Anterior cingulate cortex (tissue), 58 donors: ENCODE measurements at places on chromosomes 6 and 20.

DNA sequence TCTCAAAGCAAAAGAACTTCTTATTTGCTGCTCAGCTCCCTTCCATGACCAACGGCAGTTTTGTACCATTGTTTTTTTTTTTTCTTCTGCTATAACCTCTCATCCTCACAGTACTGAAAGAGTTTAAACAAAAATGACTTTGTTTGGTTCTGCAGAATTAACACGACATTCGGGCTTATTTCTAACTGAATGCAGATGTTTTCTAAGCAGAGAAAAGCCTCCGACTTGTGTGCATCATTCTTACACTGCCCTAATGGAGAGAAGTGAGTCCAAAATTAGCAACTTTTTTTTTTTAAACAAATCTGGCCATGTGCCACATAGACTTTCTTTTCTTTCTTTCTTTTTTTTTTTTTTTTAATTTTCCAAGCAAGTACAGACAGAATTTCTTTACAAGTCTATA lies 382.7 kb downstream of the HDGFL1 start:
- no peak for DNase-seq

DNA sequence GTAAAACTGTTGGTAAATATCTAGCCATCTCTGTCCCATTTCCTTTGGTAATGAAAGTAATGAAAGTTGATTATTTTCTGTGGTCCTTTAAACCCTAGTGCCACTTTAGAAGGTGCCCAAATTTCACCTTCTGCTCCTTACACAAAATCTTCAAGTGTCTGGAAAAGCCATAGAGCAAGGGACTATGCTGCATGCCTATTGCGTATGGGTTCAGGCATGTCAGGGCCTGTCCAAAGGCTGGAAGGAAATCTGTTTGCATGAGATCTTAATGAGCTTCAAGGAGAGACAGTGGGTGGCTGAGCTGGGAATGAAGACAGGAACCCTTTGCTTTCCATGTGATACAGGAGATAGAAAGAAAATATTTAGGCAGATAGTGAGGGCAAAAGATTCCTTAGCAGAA lies 66.6 kb upstream of the CCN6 start:
- DNase-seq: no peak

DNA sequence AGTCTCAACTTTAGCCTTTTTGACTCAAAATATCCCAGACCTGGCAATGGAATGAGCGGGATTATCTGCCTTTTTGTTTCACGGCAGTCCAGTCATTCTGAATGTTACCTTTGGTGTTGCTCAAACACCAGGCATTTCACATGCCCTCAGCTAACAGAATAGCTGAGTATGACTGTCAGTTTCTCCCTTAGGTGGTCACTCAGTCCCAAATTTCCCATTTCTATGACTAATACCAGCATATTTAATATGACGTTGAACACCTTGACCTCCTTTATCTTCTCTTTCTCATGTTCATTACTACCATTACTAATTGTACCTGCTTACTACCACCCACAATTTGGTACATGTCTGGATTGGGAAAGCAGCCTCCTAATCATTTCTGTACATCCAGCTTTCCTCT lies 65.2 kb downstream of the EDN1 start:
- DNase-seq: no peak

GRCh38 chr6:81562169-81562568 lies 190.3 kb downstream of the TENT5A start:
- DNase-seq: no peak

DNA sequence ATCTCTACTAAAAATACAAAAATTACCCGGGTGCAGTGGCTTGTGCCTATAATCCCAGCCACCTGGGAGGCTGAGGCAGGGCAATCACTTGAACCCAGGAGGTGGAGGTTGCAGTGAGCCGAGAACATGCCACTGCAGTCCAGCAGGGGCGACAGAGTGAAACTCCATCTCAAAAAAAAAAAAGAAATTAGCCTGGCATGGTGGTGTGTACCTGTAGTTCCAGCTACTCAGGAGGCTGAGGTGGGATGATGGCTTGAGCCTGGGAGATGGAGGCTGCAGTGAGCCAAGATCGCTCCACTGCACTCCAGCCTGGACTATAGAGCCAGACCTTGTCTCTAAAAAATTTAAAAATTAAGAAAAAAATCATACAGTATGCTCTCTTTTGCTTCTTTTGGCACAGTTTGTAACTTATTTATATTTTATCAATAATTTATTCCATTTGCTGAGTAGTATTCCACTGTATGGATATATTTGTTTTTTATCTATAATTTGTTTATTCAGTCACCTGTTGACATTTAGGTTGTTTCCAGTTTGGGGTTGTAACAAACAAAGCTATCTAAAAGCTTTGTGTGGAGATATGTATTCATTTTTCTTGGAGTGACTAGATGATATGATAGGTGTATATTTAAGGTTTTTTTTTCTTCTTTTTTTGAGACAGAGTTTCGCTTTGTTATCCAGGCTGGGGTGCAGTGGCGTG lies 8.0 kb upstream of the MYBL2 start:
- DNase-seq: no peak

DNA sequence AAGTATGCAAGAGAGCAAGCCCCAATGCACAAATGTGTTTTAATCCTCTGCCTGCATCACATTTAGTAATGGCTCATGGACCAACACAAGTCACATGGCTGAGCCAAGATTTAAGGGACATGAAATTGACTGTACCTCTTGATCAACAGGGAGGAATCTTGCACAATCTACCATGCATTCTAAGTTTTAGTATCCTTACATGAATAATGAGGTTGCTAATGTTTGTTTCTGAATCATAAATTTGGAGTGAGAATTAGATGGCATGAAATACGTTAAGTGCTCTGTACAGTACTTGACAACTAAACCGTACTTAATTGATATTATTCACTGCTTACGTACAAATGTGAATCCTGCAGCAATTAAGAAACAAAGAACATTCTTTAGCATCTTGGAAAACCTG lies 553.8 kb upstream of the JAG1 start:
- no peak for DNase-seq

DNA sequence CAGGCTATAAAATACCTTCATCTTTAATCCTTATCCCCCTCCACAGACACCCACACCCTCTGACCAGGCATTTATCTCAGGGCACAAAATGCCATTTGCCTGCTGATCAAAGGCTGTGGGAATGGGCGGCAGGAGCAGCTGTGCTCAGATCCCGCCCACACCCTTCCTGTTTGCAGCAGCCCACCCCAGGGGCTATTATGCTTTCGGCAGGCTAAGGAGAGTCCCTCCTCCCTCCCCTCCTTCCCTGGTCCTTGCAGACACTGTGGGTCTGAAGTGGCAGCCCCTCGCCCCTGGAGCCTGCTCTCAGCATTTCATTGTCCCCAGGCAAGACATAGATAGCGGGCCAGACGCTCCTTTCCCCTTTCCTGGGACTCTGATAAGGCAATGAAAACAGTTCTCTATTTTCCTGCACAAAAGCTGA lies 220.8 kb upstream of the HEY2 start:
- DNase-seq: no peak

DNA sequence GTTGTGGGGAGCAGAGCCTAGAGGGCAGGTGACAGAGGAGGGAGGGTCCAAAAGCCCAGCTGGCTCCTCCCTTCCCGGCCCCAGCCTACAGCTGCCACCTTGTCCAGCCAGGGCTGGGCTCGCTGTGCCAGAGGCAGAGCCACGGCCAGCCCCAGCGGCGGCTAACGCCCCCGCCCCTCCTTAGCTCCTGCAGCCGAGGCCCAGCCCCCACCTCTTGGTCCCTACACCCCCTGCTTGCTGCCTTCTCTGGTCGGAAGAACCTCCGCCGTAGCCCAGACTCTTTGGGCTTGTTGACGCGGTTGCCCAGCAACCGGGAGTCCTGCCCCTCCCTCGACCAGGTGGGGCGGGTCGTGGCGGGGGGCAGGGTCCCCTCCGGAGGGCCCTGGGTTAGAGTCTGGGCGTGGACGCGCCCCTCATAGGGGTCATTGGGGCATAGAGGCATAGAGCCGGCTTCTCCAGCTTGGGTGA lies 521 bp upstream of the LKAAEAR1 start:
- DNase-seq: no peak

GRCh38 chr20:33647603-33648395 lies 14.3 kb upstream of the C20orf144 start:
- DNase-seq: no peak

DNA sequence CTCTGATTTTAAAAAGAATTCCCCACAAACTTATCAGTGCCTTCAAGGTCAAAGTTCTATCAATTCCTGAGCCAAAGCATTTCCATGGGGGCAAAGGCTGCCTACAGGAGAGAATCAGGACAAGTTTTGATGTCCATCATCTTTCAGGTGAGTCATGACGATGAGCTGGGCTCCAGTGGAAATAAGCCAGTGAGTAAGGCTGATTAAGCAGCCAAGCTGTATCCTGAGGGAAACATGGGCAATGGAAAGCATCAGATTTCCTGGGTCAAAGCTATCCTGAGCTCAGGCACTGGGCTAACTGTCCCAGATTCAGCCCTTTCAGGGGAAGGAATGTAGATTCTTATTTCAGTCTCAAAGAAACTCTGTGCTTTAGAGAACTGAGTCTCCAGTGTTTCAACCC lies 377.4 kb downstream of the CD109 start:
- no peak for DNase-seq

DNA sequence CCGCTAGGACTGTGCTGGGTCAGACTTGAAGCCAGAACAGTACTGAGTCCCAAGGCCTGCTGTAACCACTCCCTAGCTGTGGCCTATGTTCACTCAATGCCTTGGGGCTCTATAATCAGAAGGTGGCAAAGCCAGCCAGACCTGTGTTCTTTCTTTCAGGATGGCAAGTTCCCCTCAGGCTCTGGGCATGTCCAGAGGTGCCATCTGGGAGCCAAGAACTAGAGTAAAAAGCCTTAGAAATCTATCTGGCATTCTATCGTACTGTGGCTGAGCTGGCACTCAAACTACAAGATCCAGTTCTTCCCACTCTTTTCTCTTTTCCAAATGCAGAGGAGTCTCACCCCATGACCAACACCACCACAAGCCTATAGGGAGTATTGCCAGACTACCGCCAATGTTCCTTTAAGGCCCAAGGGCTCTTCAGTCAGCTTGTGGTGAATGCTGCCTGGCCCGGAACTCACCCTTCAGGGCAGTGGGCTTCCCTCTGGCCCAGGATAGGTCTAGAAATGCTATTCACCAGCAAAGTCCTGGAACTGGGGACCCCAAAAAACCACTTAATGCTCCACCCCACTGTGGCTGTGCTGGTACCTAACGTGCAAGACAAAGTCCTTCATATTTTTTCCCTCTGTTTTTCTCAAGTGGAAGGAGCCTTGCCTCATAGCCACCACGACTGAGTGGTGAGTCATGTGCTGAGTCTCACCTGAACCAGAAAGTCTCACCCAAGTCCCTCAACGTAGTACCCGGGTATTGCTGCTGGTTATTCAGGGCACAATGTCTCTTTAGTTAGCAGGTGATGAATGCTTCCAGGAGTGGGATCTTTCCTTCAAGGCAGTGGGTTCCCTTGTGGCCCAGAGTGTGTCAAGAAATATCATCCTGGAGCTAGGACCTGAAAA lies 8.6 kb upstream of the SIRPB2 start:
- no peak for DNase-seq

DNA sequence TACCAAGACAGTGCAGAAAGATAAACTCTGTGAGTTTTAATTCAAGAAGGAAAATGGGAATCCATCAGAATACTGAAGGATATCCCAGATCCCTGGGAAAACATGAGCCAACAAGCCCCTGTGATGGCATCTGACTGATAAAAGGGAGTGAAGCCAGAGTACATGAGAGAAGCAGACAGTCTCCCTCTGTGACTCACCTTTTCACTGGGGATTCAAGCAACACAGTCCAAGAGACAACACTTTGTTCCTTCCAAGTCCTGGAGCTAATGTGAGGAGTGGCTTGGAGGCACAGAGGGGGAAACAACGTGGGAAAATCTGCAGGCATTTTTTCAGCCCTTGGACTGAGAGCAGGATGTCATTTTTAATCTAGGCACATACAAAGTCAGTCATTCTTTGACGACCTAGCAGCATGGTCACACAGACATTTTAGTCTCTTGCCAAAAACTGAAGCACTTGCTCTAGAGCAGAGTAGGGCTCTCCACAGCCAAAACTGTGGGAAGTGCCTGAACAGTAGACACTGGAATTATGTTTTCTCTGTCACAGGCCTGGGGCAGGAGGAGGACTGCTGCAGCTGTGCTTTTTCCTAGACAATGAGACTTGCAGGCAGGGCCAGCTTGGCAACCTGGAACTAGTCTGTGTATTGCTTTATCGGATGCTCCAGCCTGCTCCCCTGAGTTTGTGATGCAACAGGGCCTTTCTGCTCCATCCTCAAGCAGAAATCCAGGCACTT lies 465.0 kb upstream of the GJE1 start:
- no peak for DNase-seq

GRCh38 chr6:167157863-167158262 lies at the start of gene GPR31:
GPR31 (minus strand) TSS chr6:167157980; CDS start chr6:167157831, 149 bp downstream.
- no peak for DNase-seq

DNA sequence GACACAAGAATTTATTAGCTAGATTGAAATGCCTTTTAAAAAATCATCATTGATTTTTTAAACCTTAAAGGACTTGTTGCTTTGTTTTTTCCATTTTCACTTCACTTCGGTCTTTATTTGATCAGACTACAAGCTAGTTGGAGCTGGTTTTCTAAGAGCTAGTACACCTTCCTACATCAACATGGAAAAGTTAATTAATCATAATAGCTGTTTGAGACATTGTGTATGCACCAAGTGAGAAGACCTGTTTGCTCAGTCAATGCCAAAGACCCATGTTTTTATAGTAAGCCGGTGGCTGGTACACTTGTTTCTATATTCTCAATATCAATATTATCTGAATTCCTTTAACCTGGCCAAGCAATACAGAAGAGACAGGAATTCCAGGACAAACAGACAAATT lies 310.2 kb upstream of the SGK1 start:
- DNase-seq: no peak

DNA sequence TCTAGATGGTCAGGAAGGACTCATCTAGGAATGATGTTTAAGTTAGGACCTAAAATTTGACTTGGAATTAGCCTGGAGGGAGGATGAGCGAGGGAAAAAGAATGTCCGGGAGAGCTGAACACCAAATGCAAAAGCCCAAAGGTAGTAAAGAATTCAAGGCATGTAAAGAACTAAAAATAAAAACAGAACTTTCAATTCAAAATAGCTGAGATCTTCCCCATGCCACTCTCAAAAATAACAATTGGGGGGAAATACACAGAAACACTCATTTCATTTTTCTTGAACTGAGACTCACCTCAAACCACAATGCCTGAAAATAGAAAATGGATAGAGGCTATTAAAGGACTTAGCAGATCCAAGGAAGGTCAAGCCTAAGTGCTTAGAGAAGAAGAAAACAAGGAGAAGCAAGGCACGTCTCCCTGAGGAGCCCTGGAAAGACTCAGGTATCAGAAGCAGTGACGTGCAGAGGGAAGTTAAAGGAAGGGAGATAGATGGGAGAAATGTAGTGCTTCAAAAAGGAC lies 10.4 kb downstream of the PXT1 start:
- DNase-seq: no peak

GRCh38 chr20:10540636-10541493 lies 105.8 kb downstream of the SLX4IP start:
- DNase-seq: no peak
